ENCODE measurements at places on chromosomes 12 and 14.

DNA sequence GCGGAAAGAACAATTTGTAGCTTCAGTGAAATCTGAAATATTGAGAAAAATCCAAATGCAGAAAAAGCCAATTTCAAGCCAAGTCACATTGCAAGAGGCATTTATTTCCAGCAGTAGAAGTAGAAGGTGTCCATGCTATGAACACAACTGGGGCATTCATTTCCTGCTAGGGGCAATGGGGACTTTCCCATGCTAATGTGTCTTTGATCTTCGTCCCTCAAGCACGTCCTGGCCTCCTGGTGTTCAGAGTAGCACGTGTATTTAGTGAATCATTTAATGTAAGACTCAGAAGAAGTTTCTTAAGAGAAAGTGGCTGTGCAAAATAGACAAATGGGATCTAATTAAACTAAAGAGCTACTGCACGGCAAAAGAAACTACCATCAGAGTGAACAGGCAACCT, 267.9 kb downstream of the TMEM132C start:
- no peak for DNase-seq

DNA sequence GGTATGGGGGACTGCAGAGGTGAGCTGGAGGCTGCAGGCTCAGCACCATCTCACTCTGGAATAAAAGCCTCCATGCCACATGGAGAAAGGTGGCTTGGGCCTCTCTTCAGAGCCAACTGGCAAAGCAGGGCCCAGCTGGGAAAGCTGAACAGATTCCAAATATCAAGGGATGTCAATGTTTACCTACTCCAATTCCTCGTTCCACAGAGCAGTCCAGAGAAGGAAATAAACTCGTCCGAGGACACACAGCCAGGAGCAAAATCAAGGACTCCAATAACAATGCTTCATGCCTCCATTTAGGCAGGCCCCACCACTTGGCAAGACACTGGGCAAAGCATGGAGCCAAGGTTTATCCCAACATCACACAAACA, 36.3 kb upstream of the PNMA1 start:
- DNase-seq: no peak

DNA sequence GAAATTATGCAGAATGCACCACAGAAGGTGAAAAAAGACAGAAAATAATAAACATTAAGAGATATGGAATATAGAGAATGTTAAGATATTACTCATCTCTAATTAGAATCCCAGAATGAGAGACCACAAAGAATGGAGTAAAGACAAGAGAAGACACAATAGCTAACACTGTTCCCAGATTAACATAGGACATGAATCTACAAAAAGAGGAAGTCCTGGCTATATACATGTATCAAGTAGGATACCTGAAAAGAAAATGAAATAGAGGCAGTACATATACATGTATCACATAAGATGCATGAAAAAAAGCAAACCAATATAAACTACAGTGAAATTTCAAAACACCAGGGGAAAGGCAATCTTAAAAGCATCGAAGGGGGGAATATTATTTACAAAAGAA, 5.6 kb upstream of the EPS8 start:
- no peak for DNase-seq

GRCh38 chr14:29016050-29016900, 249.7 kb downstream of the FOXG1 start:
- DNase-seq: no peak

Measured in stimulated activated CD4-positive, alpha-beta T cell treated with anti-CD3 and anti-CD28 coated beads, Interleukin-4, amount 100 ng/mL, for 48 hours (primary cell).